ENCODE measurements at places on chromosomes 2 and 18. TPM values are rescaled to one million over a fixed set of nuclear protein-coding genes. Genes with fewer than 3 reads are reported as not detected.

The CREG2 gene
- 9.0 TPM for total RNA-seq

The ABCG8 gene
- not detected for total RNA-seq

The LHCGR gene
- not detected for total RNA-seq

The AGXT gene
- not detected for total RNA-seq

The NEU4 gene
- 0.92 TPM for total RNA-seq
